Bone marrow (tissue), 2 donors: ENCODE measurements at places on chromosomes 12 and 14.

DNA sequence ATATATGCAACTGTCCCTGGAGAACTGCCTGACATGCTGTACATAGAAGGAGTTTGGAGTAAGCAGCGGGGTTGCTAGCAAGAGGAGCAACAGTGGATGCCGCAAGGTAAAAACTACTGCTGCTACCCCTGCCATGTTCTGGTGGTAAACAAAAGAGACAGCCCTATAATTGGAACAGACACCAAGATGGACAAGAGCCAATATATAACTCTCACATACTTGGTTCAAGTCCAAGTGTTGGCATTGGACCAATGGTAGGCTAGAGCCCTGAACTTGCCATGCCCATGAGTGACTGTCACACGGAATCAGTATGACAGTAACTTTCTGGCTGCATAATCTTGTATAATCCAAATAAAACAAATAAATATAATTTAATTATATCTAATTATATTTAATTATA, 13.7 kb downstream of the ATXN7L3B start:
- DNase-seq, result no peak

DNA sequence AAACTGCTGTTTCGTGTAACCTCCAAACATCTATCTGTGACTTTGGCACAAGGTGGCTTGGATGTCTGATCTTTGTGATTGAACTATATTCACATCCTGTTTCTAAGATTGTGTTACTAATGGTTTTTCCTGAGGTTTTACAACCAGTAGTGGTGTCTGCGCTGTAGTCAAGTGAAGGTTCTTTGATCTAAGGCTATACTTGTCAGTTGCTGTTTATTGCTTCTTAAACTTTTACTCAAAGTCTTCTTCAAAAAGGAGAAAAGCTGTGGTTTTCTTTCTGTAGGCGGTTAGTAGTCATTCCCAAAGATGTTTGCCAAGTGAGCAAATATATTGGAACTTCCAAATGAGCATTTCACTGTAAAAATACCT, 12.3 kb upstream of the CALM1 start:
- no peak for DNase-seq

- no peak for DNase-seq
Measured at GRCh38 chr14:56817396-56817921, 7.2 kb upstream of the OTX2 start.

- DNase-seq, result no peak
Measured at GRCh38 chr12:49708851-49709250, 1.6 kb upstream of the FMNL3 start.

DNA sequence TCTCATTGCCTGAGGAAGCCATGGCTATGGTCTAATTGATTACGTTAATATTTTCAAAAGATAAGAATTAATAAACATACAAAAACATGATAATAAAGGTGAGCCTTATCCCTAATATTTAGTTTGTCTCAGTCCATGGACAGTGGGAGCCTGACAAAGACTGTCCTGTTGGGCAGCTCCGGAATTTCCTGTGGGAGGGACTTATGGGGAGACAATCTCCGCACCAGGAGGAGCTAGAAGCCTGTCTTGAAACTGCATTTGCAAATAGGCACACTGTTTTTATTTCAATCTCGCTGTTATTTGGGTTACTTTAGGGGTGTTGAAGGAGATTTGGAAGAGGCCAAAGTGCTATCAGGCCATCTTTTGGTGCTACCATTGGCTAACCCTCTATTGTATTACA, 50.8 kb upstream of the ZDHHC17 start:
- no peak for DNase-seq

DNA sequence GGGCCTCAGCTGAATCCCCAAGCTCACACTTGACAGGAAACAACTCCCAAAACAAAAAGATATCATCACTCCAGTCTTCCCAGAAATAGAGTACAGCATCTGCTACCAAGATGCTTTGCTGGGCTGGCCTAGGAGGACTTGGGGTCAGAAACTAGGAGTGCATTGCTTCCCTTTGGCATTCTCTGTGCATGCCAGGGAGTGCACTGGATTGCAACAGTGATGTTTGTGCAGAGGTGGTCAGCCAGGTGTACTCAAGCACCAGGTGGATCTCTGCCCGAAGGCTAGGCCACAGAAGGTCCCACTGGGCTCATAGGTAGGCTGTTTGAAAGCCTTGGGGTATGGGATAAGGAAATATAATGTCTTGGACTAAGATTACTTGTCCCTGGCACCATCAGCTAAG, 51.1 kb downstream of the RAB35 start:
- no peak for DNase-seq

DNA sequence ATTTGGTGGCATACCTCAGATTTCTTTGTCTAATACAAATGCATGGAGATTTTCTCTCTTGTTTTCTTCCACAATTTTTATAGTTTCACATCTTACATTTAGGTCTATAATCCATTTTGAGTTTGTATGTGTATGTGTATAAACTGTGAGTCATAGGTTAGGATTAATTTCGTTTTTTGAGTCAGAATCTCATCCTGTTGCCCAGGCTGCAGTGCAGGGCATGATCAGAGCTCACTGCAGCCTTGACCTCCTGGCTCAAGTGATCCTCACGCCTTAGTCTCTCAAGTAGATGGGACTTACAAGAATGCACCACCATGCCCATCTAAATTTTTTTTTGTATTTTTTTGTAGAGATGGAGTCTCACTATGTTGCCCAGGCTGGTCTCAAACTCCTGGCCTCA, 71.6 kb downstream of the OTOGL start:
- DNase-seq, result no peak

DNA sequence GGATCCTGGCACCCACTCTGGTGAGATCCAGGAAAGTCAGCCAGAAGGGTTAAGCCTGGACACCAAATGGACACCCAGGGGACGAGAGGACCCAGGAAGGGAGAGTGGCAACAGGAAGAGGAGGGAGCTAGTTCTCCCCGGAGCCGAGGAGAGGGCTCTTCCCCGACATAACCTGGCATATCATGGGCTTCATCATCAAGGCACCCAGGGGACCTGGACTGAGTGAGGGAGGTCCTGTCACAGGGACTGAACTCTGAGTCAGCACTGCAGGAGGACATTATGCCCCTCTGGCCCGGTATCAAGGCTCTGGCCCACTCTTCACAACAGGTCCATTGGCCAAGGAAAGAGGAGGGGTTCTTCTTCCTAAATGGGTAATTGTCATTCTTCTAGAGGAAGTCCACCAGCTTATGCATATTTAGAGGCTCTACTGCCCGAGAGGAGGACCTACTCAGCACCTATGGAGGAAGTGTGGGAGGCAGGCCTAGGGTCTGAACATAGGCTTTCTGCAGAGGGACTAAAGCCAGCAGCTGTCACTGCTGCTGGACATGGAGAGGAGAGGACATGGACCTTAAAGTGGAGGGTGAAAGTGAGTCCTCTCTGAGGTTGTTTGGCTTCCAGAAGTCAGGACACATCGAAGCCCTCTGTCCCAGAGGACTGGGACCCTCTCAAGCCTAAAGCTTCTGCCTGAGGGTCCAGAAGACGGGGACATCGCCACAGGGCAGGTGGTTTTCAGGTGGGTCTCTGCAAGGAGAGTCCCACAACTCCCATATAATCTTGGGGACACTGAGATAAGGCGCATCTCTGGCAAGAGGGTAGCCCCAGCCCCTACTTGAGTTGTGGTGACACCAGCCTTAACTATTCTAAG, 18.6 kb downstream of the ISCA2 start:
- DNase-seq, result no peak

GRCh38 chr12:109503611-109504010, 26.2 kb downstream of the UBE3B start:
- DNase-seq, result no peak

DNA sequence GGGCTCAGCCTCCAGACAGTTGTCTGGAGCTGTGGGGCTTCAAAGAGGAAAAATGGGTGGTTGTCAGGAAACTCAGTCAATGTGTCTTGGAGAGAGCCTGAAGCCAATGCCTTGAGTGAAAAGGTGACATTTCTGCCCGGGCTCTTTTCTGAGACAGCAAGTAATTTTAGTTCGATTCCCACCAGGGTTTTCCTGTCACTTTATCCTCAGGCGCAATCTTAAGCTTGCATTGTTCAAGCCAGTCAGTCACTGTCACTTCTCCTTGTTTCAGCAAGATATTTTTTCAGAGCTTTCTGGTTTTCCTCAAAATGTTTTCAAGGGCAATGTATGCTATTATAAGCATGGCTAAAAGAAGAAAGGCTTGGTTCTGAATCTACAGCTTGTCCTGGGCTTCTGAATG, 404.7 kb upstream of the SEL1L start:
- no peak for DNase-seq

DNA sequence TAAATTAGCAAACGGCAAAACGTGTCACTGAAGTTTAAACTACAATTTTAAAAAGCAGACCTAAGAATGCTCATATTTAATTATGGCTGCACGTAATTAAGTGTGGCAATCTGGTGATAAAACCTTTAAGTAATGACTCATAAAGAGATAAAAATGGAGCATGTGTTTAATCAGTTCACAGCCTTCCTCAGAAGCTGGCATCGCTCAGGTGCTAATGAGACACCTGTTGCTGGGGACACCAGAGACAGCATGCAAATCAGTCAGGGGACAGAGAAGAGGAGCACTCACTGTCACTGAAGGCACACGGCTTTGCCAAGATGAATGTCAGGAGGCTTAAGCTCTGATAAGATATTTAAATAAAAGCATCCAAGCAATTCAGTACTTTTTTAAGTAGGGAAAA, 840.3 kb downstream of the GALC start:
- DNase-seq, result no peak

GRCh38 chr12:59151243-59151642, 230.9 kb upstream of the LRIG3 start:
- DNase-seq, result no peak

GRCh38 chr14:65239143-65239937, 137.0 kb upstream of the MAX start:
- DNase-seq, result no peak

- DNase-seq, result no peak
Measured at GRCh38 chr12:124636138-124636978, 68.9 kb upstream of the NCOR2 start.

DNA sequence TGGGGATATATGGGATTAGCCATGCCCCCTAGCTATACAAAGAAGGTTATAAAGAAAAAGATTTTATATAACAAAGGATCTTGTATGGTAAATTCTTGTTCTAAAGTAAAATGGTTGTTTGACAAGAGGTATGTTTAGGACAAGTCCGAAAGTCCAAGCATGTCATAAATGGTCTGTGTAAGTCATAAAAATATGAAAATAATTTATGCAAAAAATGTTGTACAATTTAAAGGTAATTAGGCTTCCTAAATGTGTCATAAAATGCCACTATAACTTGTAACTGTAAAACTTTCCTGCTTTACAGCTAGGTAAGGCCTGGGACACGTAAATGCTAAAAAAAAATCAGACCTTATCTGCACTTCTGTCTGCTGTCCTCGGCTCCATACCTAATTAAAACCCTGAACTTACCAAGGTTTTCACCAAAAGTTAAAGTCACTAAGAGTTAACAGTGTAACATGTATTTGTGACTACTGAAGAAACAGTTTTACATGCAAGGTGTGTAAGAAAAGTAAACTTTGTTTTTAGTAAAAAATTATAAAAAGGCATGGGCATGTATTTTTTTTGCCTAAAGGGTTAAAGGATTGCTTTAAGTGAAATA, 110.0 kb upstream of the RESF1 start:
- DNase-seq, result no peak
